ENCODE measurements at places on chromosomes 2 and 18. TPM values are rescaled to one million over a fixed set of nuclear protein-coding genes. Genes with fewer than 3 reads are reported as not detected.

DNA sequence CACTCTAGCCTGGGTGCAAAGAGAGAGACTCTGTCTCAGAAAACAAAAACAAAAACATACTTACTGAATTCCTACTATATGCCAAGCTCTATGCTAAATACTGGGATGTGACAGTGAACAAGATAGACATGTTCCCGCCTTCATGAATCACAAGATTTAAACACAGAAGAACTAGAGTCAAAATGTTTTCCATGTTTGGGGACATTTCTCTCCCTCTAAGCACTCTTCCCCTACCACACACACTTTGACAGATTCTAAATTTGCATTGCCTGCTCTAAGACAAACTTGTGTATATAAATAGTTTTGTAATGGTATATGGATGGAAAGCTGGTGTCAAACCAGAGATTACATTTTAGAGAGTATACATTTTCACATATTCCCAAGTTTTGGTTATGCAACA lies 11.1 kb downstream of the CYBRD1 start:
- no peaks in the 10 kb centered on the region for H3K36me3 ChIP-seq
- H3K4me3 ChIP-seq, result no peak overlapping the region
- no peak for DNase-seq

DNA sequence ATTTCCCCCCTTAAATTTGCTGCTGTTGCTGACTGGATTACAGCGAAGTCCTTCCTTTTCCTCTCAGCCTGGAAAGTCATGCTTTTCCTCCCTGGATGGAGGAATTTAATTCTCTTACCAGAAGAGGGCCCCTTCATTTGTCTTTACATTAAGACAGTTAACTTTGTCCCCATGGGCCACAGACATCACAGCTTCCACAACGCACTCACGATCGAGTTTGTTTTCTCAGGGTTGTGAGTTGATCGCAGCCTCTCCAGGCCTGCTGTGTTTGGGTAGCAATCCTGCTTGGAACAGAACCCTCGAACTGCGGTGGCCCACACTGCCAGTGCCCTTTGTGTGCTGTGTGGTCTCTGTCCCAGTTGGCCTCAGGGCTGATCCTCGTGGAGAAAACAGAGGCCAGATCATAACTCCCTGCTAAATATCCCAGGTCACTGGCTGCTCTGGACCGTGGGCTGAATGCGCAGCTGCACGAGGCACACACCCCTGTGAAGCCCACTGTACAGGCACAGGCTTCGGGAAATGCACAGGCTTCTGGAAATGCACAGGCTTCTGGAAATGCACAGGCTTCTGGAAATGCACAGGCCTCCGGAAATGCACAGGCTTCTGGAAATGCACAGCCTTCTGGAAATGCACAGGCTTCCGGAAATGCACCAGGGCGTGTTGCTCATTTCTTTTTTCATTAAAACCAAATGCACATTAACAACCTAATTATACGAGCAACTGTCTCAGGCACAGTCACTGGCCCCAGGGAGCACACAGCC lies 2.2 kb upstream of the PDIA6 start:
- no peak overlapping the region for H3K4me3 ChIP-seq
- H3K27ac ChIP-seq, result no peak overlapping the region
- no peaks in the 10 kb centered on the region for H3K36me3 ChIP-seq
- no peaks in the 10 kb centered on the region for H3K27me3 ChIP-seq
- peak; percentile 48 for DNase-seq

- H3K4me1 ChIP-seq, result no peaks in the 10 kb centered on the region
- no peak for DNase-seq
- no peaks in the 10 kb centered on the region for H3K36me3 ChIP-seq
- no peak overlapping the region for H3K4me3 ChIP-seq
Observed at GRCh38 chr18:78630981-78631510, 348.6 kb upstream of the SALL3 start.

GRCh38 chr2:196482119-196483065 lies 157.1 kb upstream of the CCDC150 start:
- no peak overlapping the region for H3K4me3 ChIP-seq
- no peaks in the 10 kb centered on the region for H3K4me1 ChIP-seq
- H3K27ac ChIP-seq, result no peak overlapping the region

DNA sequence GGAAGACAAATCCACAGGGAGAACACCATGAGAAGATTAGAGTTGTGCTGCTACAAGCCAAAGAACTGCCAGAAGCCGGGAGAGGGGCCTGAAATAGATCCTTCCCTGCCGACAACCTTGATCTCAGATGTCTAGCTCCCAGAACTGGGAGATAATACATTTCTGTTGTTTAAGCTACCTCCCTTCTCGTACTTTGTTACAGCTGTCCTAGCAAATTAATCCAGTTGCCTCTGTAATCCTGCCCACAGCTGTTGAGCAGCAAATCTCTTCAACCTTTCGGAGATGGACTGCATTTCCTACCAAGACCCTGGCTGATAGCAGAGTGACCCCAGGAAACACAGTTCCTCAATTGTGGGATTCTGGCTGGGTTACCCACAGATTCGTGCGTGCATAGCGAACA lies 2.6 kb upstream of the TBC1D8 start:
- H3K4me1 ChIP-seq, result peaks cover 22% of the 10 kb centered on the region
- no peak overlapping the region for H3K4me3 ChIP-seq
- DNase-seq, result no peak
- H3K27me3 ChIP-seq, result no peaks in the 10 kb centered on the region
- H3K36me3 ChIP-seq, result no peaks in the 10 kb centered on the region
- H3K27ac ChIP-seq, result no peak overlapping the region

- H3K4me3 ChIP-seq, result no peak overlapping the region
- H3K36me3 ChIP-seq, result no peaks in the 10 kb centered on the region
- no peaks in the 10 kb centered on the region for H3K27me3 ChIP-seq
- no peak overlapping the region for H3K27ac ChIP-seq
- DNase-seq, result no peak
- no peaks in the 10 kb centered on the region for H3K4me1 ChIP-seq
Observed at GRCh38 chr2:111005307-111005706, 115.4 kb upstream of the BCL2L11 start.

GRCh38 chr2:160322320-160322719 lies 122.2 kb upstream of the ITGB6 start:
- H3K4me3 ChIP-seq, result no peak overlapping the region
- DNase-seq, result no peak
- H3K27me3 ChIP-seq, result no peaks in the 10 kb centered on the region
- no peaks in the 10 kb centered on the region for H3K36me3 ChIP-seq
- H3K27ac ChIP-seq, result no peak overlapping the region

Gene SH2D6
- not detected for total RNA-seq

Gene CENPA
- not detected for total RNA-seq

Gene DSG1
- not detected for total RNA-seq

DNA sequence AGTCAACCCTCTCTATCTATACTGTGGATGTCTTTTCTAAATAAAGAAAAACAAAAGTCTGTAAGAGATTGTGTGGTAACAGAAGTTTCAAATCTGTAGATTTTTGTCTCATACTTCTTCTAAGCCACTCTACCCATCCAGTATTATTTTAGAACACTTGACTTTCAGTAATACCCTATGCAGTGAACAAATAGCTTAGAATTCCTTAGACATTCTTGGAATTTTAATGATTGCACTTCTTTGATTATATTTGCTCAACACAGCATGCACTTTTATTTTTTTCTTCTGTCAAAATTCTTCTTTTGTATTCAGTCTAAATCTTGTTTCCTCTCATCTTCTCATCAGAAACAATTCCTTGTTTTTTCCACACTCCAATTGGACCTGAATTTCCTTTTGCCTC lies 1080.2 kb downstream of the SUCLG1 start:
- H3K27me3 ChIP-seq, result no peaks in the 10 kb centered on the region
- no peak for DNase-seq
- H3K27ac ChIP-seq, result no peak overlapping the region
- H3K4me1 ChIP-seq, result no peaks in the 10 kb centered on the region

DNA sequence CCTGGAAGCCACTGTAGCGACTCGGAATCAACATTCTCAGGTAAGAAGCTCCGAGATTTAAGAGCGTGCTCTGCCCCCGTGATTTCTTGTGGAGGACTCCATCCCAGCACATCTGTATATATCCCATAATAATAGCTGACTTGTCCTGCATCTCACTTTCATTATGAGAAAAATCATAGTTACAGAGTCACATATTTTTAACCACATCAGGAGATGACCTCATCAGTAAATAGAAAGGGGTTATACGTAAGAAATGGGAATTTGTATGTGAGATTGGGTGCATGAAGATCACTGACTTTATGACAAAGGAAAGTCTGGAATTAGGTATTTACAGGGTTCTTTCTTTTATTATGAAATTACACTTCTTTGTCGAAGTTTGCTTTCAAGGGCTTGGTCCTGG lies 16.4 kb upstream of the TMEM18 start:
- no peaks in the 10 kb centered on the region for H3K27me3 ChIP-seq
- no peak overlapping the region for H3K27ac ChIP-seq
- no peak overlapping the region for H3K4me3 ChIP-seq
- H3K4me1 ChIP-seq, result no peaks in the 10 kb centered on the region

DNA sequence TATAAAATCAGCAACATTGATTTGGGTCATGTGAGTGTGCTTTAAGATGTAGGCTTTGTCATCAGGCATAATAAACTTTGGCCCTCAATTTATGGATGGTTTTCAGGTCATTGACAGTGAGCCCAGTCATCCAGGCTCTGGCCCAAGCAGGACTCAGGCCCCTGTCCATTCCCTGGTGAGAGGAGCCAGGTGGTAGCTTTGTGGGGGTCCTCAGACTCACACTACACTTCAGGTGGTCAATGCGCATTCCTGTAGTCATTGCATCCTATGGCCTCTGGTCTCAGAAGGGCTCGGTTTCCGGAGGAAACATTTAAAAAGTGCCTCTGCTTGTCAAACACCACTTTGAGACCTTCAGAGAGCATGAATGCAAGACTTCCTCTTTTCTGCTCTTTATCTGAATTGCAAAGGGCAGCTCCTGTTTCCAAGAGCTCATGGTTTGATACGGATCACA lies 20.2 kb downstream of the LGALSL start:
- H3K27me3 ChIP-seq, result no peaks in the 10 kb centered on the region
- no peaks in the 10 kb centered on the region for H3K36me3 ChIP-seq
- H3K27ac ChIP-seq, result no peak overlapping the region
- no peaks in the 10 kb centered on the region for H3K4me1 ChIP-seq

DNA sequence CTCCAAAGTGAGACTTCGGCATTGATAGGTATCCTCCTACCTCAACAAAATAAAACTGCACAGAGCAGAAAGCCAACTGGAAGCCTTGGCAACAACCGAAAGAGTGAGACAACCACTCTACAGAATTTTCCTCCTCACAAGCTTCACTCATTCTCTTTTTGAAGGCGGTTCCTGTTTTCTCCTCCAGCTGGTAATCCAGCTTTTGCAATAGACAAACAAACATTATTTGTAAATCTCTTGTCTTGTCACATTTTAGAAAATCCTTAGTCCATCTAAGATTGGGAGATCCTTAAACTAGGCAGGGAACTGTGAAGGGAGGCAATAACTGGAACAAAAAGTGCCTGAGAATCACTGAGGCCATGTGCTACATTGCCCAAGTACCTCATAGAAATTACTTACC lies 332.4 kb downstream of the BCL11A start:
- H3K27ac ChIP-seq, result no peak overlapping the region
- H3K27me3 ChIP-seq, result no peaks in the 10 kb centered on the region
- H3K4me1 ChIP-seq, result no peaks in the 10 kb centered on the region
- H3K36me3 ChIP-seq, result no peaks in the 10 kb centered on the region

GRCh38 chr18:11412811-11413210 lies 196.6 kb upstream of the SLC35G4 start:
- no peak overlapping the region for H3K27ac ChIP-seq
- no peaks in the 10 kb centered on the region for H3K27me3 ChIP-seq

GRCh38 chr18:34493099-34493544 lies 217.0 kb upstream of the DTNA start:
- peak overlapping the region; percentile 55 for H3K4me3 ChIP-seq
- no peaks in the 10 kb centered on the region for H3K36me3 ChIP-seq
- DNase-seq, result peak; percentile 84
- peak overlapping the region; percentile 85 for H3K27ac ChIP-seq
- H3K27me3 ChIP-seq, result no peaks in the 10 kb centered on the region

Gene PRKAG3
- not detected for total RNA-seq

DNA sequence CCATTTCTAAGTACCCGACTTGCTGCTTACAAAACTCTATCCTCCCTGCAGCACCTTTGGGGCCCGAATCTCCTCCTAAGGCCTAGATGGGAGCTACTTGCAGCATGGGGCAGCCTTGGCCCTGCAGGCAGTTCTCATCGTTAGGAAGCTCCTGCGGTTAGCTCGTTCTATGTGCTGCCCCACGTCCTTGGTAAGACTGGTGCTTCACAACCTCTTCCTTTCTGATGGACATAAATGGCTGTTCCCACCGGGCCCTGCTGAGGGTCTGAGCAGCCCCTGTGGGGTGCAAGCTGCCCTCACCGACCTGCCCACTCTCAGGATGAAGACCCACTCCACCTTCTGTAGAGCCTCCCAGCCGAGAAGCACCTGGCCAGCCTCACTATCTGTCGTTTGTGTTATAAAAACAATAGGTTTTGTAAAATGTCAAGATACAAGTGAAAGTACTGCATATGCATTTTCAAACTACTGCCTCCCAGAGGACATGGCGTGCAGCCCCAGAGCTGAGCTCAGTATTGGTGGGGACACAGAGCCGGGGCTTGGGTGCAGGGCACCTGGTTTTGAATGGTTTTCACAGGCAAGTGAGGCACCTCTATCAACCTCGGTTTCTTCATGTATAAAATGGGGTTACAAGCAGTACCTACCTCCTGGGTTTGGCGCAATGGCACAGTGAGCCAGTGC lies 19.4 kb downstream of the OTOF start:
- peak; percentile 36 for DNase-seq
- no peak overlapping the region for H3K27ac ChIP-seq
- no peaks in the 10 kb centered on the region for H3K27me3 ChIP-seq
- H3K4me1 ChIP-seq, result no peaks in the 10 kb centered on the region
- no peak overlapping the region for H3K4me3 ChIP-seq

GRCh38 chr2:85399183-85399455 lies 11.0 kb downstream of the CAPG start:
- H3K36me3 ChIP-seq, result no peaks in the 10 kb centered on the region
- H3K4me3 ChIP-seq, result no peak overlapping the region
- no peak overlapping the region for H3K27ac ChIP-seq
- H3K27me3 ChIP-seq, result no peaks in the 10 kb centered on the region
- DNase-seq, result peak; percentile 57

- no peak for DNase-seq
- no peaks in the 10 kb centered on the region for H3K4me1 ChIP-seq
- no peak overlapping the region for H3K27ac ChIP-seq
- no peaks in the 10 kb centered on the region for H3K36me3 ChIP-seq
- no peak overlapping the region for H3K4me3 ChIP-seq
Observed at GRCh38 chr18:67200665-67201064, 315.9 kb downstream of the DSEL start.

Measured in sigmoid colon (tissue), 7 donors.